G401 (cell line): ENCODE measurements at places on chromosomes 6 and 20.

- peak; percentile 56 for DNase-seq
Observed at GRCh38 chr20:38748861-38749149, 545 bp downstream of the ACTR5 start.

DNA sequence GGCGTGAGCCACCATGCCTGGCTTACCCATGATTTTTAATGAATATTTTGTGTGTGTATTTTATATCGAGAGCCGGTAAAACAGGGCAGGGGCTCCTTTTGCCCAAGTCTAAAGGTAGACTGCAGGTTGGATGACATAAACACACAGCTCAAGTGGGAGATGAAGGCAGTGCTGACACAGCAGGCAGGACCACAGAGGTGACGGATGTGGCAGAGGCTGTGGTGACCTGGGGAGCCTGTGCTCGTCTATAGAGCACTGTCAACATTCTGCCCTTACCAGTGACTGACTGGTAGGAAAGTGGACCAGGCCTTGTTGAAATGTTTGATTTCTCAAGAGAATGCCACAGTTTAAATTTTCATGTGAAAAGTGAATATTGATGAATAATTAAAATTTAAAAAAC lies 137.5 kb downstream of the ZFP64 start:
- no peak for DNase-seq

- DNase-seq = no peak
Observed at GRCh38 chr6:166954118-166954713, 2.1 kb downstream of the RNASET2 start.

- DNase-seq = peak; percentile 74
Observed at GRCh38 chr20:1894951-1895673, at the start of gene SIRPA. TSS of gene SIRPA (plus strand) at chr20:1895407. CDS start at chr20:1895448, 41 bp downstream.

- no peak for DNase-seq
Observed at GRCh38 chr20:44536175-44536574, 14.3 kb upstream of the SERINC3 start.

DNA sequence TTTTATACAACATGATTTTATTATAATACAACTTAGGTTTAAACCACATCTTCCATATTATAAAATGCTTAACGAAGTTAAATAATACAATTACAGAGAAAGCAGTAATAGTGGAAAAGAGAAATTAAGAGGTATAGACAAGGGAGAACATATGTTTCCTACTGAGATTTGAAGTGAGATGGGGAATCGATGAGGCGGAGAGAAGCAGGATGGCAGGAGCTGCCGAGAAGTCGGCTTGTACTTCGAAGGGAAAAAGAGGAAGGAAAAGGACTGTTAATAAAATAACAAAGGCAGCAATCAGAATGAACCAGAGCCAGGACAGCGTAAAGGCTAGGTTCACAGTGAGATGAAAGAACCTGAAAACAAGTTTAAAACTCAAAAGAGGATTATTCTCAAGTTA lies 15.4 kb downstream of the FBXL4 start:
- no peak for DNase-seq

- DNase-seq = no peak
Observed at GRCh38 chr6:3142536-3142935, 14.8 kb downstream of the TUBB2A start.

- DNase-seq = no peak
Observed at GRCh38 chr6:142731611-142732010, 213.4 kb downstream of the HIVEP2 start.

- DNase-seq = no peak
Observed at GRCh38 chr6:142026471-142026870, 106.3 kb upstream of the GJE1 start.

DNA sequence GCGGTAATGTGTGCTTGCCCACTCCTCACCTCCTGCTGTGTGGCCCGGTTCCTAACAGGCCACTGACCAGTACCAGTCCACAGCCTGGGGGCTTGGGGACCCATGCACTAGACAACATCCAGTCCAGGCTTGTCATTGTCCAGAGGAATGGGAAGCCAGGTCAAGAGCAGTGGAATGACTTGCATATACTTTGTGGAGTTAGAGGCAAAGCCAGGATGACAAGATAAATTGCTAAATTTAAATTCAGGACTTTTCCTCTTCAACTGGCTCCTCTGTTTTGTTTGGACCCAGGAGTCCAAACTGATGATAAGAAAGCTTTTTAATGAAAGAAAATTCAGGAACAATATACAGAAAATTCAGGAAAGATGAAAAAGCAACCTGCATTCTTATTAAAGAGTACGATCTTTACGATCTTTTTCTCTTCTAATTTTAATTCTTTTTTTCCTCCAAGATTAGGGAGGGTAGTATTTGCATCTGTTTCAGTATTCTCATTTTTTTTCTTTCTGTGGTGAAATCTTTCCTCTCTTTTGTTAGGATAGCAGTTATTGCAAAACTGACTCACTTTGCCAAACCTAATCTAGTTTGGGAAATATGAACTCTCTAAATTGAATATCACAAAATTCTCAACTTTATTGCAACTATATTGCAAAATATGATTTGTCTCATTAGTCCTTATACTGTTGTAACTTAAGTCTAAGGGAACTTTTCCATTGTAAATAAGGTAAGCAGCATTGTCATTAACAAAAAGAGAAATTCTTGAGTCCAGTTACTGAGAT lies 48.2 kb downstream of the DCBLD1 start:
- DNase-seq = no peak

- no peak for DNase-seq
Observed at GRCh38 chr6:28312939-28313338, 23.0 kb downstream of the ZSCAN31 start.

DNA sequence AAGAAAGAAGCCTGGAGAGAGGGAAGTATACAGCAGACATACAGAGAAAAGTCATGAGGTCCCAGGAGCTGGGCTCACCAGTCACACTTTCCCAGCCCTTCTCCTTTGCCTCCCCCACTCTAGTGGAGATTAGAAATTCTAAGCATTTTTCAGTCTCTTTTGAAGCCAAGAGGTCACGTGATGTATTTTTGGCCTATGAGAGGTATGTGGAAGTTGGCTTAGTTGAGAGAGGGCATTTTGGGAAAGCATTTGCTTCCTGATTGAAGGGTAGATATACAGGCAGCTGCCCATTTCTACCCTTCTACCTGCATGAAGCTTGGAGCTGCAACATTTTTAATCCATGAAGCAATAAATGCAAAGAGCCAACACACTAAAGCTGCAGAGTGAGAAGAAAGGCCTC lies 106.0 kb upstream of the TNFAIP3 start:
- DNase-seq = no peak

GRCh38 chr6:35058358-35058675 lies 82.8 kb downstream of the TCP11 start:
- no peak for DNase-seq

- DNase-seq = no peak
Observed at GRCh38 chr6:108612852-108613251, 52.1 kb downstream of the FOXO3 start.

GRCh38 chr6:79246891-79247290 lies 12.4 kb upstream of the HMGN3 start:
- DNase-seq = no peak

DNA sequence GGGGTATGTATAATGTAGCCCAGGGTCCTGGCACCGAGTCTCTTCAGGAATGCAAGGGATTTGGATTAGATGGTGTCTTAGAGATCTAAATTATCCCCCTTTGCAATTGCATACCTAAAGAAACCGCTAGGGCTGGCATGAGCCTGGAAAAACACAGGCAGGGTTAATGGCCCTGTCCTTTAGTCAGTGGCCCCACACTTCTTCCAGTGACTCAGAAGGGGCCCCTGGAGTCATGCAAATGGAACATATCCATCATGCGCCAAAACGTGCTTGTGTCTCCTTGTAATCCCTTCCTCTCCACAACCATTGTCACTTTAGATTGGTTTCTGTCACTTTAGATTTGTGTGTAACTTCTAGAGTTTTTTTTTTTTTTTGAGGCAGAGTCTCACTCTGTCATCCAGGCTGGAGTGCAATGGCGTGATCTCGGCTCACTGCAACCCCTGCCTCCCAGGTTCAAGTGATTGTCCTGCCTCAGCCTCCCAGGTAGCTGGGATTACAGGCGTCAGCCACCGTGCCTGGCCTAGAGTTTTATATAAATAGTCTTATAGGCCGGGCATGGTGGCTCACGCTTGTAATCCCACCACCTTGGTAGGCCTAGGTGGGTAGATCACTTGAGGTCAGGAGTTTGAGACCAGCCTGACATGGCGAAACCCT lies 8.7 kb upstream of the MYBL2 start:
- DNase-seq = no peak
